ENCODE measurements at places on chromosomes 2 and 18.

GRCh38 chr18:32450874-32451273 is 19.8 kb downstream of the GAREM1 start:
- DNase-seq = no peak

DNA sequence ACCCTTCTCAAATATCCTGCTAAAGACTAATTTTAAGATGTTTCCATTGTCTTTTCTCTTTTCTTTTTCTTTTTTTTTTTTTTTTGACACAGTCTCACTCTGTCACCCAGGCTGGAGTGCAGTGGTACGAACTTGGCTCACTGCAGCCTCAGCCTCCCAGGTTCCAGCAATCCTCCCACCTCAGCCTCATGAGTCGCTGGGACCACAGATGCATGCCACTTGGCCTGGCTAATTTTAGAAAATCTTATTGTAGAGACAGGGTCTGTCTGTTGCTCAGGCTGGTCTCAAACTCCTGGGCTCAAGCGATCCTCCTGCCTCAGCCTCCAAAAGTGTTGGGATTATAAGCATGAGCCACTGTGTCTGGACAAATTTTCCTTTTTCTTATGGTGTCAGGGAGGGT is 167.5 kb downstream of the MCFD2 start:
- no peak for DNase-seq

DNA sequence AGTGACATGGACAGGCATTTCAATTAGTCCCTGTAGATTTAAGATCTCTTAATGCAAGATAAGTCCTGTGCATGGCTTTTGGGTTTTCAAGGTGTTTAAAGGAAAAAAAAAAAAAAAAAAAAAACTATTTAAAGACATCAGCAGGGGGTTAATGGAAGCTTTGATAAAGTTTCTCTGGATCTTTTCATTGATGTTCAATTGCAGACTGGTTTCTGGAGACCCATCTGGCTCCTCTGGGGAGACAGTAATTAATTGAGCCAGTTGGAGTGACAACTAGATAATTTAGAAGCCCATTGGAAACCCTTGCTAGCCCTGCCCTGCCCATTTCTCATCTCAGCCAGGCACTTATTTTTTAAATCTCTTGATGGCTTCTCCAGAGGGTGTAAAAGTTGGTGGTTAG is 98.7 kb downstream of the EPHA4 start:
- no peak for DNase-seq

DNA sequence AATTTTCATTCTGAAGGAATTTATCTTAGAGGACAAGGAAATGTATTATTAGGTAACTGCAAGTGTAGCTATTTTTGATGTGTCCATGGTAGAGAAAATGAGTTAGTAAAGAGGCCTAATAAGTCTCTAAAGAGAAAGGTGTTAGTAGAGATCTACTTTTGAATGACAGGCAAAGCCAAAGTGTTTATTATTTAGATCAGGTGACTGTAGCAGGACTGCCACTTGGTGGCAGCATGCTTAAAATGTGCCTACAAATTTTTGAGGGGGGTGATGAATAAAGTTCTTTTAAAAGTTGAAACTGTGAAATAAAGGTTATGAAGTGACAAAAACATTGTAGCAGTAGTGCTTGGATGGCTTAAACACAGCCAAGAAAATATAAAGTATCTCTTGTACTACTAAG is 421.5 kb upstream of the MEIS1 start:
- no peak for DNase-seq

DNA sequence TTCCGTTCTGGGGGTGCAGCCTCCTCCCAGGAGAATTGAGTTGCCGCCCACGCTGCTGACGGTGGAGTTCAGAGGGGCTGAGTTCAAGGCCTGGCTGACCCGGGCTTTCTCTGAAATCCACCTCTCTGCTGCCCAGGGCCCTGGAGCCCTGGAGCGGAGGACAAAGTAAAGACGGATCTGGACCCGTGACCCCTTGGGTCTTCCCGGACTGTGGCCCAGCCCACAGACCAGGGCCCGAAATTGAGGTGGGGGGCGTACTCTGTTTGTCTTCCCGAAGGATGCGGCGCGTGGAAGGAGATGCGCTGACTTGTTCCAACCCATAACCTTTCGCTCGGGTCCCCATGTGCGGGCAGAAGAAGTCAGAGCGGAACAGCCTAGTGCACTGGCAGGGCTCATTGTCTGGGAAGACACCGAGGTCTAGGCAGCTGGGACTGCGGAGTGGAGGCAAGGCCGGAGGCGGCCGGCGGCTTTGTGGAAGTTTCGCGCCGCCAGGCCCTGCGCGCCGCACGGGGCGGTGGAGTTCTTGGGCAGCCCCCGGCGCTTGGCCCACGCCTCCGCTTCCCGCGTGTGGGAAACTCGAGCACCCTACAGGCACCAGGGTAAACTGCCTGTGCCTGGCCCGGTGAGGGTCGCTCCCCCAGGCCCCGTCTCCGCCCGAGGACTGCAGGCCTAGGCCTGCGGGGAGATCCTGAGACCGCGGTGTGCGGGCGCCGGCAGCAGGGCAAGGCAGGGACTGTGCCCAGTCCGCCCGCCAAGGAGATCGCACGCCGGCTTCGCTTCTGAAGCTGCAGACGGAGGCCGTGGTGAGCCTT is 9.8 kb downstream of the POU3F3 start:
- no peak for DNase-seq

DNA sequence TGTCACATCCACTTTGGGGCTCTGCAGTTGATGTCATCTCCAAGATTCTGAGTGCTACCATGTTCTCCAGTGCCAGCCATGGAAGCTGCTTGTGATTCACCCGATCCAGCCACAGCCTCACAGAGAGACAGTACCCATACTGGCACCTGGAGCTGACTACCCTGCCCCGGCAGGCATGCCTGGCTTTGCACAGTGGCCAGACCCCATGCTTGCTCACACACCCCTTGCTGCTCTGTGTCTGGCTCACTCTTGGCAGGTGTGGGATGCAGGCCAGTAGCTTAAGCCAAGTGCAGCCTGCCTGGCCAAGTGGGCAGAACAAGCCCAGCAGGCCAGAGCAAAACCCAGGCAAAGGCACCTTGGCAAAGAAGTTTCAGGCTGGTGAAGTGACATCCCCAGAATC is 828.4 kb upstream of the VRK2 start:
- no peak for DNase-seq

DNA sequence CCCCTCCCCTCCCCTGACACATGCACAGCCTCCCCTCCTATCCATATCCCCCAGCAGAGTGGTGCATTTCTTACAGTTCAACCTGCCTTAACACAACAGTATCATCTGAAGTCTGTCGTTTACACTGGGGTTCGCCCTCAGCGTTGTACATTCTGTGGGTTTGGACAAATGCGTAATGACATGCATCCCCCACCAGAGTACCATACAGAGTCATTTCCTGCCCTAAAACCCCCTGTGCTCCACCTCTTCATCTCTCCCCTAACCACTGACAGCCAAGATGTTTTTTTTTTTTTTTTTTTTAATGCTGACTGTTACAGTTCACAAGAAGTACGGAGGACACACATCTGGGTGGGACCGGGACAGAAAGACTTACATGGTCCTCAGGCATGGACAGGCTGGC is 22.6 kb downstream of the POMC start:
- DNase-seq = no peak

- DNase-seq = no peak
These were observed 123.5 kb upstream of the HS6ST1 start for GRCh38 chr2:128442053-128442751.

- DNase-seq = peak; percentile 42
These were observed 2.5 kb downstream of the CRIM1 start for GRCh38 chr2:36357847-36358659.

GRCh38 chr2:143801561-143801960 is 672.3 kb downstream of the ARHGAP15 start:
- no peak for DNase-seq

GRCh38 chr2:56565143-56565542 is 381.4 kb downstream of the CCDC85A start:
- DNase-seq = no peak

GRCh38 chr18:78813936-78814710 is 165.5 kb upstream of the SALL3 start:
- no peak for DNase-seq

DNA sequence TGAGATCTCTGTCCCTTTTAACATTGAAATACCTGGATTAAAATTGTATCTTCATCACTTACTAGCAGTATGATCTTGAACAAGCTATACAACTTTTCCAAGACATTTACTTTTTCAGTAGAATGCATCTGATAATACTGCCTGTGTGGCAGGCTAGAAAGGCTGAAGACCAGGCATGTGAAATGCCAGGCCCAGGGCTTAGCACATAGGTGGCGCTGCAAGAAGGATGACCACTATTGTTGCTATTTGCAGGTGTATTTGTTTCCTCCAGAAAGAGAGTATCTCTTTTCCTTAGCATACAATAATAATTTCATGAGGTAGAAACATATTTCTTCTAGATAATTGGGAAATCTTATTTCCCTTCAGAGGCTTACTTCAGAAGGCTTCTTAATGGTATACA is 331.3 kb downstream of the THSD7B start:
- no peak for DNase-seq

DNA sequence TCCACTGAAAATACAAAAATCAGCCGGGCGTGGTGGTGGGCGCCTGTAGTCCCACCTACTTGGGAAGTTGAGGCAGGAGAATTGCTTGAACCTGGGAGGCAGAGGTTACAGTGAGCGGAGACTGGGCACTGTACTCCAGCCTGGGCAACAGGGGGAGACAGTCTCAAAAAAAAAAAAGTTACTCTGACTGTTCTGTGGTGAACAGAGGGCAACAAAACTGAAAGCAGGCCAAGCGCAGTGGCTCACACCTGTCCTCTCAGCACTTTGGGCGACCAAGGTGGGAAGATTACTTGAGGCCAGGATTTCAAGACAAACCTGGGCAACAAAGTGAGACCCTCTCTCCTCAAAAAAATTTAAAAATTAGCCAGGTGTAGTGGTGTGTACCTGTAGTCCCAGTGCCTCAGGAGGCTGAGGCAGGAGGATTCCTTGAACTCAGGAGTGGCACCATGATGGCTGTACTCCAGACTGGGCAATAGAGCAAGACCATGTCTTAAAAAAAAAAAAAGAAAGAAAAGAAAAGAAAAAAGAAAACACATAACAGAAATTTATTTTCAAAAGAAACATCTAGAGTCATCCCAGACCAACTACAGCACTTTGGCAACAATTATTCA is 13.6 kb upstream of the RTN4 start:
- no peak for DNase-seq

GRCh38 chr18:12615748-12616147 is 42.2 kb downstream of the SPIRE1 start:
- DNase-seq = no peak

- DNase-seq = no peak
These were observed 40.2 kb downstream of the INPP4A start for GRCh38 chr2:98484652-98485452.

DNA sequence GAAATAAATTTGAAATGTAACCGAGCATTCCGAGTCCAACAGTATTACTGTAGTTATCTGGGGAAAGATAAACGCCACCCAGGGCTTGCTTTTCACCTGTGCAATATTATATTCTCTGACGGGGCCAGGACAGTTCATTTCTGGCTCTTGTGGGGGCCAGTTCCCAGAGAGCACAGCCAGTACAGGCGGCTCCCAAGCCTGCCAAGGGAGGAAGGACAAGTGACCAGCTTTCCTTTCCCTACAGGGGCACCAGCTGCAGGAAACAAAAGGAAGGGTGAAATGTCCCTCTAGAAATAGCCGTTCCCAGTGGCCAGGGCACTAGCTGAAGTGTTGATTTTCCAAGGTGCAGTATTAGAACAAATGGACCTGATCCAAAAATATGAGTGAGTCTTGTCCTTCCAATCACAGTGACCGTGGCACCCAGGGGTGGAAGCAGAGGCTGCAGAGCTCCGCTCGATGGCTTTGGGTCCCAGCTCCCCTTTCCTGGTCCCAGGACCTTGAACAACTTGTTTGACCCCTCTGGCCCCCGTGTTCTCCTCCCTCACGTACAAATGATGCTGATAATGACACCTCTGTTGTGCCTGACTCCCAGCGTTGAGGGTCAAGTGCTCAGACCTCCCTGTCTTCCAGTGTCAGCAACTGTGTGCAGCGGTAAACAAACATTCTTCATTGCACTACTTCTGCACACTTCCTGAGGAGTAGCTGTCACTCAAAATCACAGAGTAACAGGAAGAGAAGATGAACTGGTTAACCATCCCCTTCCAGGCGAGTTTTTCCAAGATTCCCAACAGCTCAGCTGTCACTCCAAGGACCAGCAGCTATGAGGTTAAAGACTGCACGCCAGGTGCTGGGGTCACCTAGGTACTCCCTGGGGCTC is 40.9 kb downstream of the GYPC start:
- DNase-seq = no peak

GRCh38 chr2:31239593-31240177 is 5.7 kb downstream of the EHD3 start:
- peak; percentile 40 for DNase-seq

- no peak for DNase-seq
These were observed 562.1 kb upstream of the KLHL29 start for GRCh38 chr2:22822835-22823234.

GRCh38 chr18:7586379-7586778 is 19.3 kb downstream of the PTPRM start:
- DNase-seq = no peak

DNA sequence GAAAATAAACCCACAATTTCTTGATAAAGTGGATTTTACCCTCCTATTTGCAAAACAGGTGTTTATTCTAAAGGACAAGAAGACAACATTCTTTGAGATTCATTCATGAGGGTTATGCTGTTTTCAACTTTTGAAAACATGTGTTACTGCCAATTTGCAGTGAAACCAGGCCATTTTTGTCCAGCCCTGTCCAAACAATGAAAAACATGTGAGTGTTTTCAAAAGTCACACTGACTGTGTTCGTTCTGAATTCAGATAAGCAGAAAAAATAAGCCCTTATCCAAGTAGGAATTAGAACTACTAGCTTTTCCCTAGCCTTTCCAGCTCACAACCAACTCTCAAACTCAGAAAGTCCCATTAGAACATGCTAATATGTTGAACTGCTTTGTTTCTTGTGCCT is 148.1 kb upstream of the PID1 start:
- DNase-seq = no peak

DNA sequence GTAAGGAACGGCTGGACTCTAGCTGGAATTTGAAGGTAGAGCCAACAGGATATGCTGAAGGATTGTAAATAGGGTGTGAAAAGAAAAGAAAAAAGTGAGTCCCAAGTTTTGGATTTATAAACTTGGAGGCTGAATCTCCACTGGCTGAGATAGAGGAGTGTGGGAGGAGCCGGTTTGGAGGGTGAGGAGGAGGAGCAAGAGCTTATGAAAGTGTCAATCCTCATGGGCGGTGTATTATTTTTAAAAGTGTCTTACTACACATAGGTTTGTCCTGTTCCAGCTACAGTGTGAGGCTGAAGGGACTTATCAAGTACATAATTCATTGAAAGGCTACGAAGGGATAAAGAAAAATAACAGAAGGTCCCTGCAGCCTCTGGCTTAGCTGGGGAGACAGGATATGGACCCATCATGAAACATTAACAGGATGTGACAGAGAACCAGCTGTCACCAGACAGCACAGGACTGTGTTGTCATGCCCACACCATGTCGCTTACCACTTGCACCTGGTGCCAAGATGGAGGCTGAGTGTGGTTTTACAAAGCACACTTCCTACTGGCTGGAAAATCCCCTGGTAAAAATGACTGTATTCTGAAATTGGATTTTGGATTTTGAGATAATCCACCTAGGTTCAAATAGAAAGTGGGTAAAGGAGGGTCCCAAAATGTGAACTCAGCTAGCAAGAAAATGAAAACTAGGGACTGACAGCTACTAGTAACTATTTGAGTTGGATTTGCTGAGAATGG is 2.5 kb upstream of the MREG start:
- DNase-seq = no peak
